Activated B cell treated with CpG ODN at 0.5 μM for 24 hours (primary cell): ENCODE measurements at places on chromosomes 16 and 17. TPM values are rescaled to one million over a fixed set of nuclear protein-coding genes. Genes with fewer than 3 reads are reported as not detected.
A peak's percentile ranks its signal among the peaks of the same experiment; 100 is the strongest.

- no peak for DNase-seq
Observed at GRCh38 chr16:1613211-1613622, 1.1 kb downstream of the CRAMP1 start.

- no peak for DNase-seq
Observed at GRCh38 chr17:7951143-7951792, 19.3 kb downstream of the CNTROB start.

DNA sequence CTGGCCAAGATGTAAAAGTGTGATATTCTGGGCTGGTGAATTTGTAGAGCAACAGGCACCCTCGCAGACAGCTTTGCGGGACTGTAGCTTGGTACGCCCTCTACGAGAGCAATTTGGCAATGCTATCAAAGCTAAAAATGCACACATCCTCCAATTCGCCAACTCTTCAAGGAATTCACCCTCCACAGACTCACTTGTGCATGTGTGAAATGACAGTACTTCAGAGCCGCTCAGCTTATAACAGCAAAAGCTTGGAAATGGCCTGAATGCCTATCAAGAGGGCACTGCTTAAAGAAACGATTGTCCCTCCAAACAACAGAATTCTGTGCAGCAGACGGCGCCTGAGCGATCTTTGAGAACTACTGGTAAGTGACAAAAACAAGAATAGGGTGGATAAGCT lies 130.8 kb downstream of the SDK2 start:
- no peak for DNase-seq

DNA sequence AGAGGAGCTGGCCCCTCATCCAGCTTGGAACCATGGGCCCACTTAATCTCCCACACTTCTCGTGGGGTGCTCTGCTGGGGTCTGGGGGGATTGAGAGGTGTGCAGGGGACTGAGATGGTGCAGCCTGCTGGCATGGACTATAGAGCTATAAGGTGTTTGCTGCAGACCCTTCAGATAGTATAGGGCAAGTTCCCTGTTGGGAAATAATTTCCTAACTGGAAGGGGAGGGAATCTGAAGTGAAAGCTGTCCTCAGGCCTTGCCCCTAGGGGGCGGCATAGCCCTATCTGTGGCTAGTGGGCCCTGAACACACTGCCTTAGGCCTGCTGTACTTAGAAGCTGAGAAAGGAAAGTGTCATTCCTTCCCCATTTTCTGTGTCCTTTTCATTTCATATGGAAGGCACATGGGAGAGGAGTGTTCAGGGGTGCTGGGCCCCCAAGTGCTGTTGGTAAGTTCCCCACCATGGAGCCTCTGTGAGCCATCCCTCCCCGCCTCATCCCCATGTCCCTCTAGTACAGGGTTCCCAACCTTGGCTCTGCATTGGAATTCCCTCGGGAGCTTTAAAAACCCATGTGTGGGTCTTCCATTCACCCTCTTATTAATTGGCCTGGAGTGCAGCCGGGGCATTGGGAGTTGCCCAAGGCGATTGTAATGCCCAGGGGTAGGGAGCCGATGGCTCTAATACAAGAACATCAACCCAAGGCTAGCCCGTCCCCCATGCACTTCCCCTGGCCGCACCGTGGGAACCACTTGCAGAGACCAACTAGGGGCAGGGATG lies 19.7 kb downstream of the GOSR2 start:
- DNase-seq: peak; percentile 49

Gene ABCC3
- total RNA-seq: 0.20 and 0.88 TPM in 2 replicates
